Activated CD4-positive, CD25-positive, alpha-beta regulatory T cell treated with anti-CD3 and anti-CD28 coated beads, Interleukin-2, amount 50 U/mL, for 16 hours (primary cell): ENCODE measurements at places on chromosomes 6 and 20.

- DNase-seq: no peak
Measured at GRCh38 chr6:25670793-25671513, 18.9 kb downstream of the SCGN start.

DNA sequence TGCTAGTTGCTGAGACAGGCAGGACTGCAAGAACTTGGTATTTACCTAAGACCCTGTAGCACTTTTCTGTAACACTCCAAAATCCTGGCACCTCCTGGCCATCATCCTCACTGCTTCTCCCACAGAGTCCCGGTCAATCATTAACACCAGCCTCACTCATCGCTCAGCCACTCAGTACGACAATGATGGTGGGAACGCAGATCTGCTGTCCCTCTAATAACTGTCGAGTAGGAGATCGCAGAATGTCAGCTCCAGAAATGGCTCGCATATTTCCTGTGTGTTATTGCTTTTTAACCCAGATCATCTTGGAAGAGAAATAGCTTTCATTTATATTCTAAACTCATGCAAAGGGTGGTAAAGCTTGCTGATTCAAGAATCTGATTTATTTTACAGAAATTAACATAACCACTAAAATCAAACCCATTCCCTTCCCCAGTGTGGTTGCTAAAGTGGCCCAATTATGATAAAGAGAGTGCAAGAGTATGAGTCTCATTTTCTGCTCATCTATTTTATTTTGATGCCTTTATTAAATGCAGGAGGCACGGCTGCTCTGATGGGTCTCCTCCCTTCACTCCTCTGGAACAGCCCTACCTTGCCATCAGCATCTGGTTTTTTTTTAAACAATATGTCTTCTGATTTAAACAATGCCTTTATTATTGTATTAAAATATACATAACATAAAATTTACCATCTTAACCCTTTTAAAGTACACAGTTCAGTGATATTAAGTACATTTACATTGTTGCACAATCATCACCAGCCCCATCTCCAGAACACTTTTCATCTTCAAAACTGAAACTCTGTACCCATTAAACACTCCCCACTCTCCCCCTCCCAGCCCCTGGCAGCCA, 28.3 kb upstream of the GGTLC1 start:
- DNase-seq: no peak

DNA sequence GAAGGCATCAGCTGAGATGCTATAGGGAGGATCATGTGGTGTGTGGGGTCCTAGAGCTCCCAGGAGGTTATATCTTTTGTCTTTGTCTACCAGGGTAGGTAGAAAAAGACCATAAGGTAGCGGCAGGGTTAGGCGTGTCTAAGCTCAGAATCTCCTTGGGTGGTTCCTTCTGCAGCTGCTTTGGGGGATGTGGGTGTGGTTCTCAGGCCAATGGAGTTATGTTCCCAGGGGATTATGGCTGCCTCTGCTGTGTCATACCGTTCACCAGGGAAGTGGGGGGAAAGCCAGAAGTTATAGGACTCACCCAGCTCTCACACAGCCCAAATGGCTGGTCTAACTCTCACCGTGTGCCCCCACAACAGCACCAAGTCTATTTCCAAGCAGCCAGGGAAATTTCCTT, 107.4 kb upstream of the ADGRB3 start:
- no peak for DNase-seq

- DNase-seq: no peak
Measured at GRCh38 chr20:62790075-62790474, 6.2 kb upstream of the MRGBP start.

- no peak for DNase-seq
Measured at GRCh38 chr6:16305246-16305725, 66.9 kb downstream of the GMPR start.

DNA sequence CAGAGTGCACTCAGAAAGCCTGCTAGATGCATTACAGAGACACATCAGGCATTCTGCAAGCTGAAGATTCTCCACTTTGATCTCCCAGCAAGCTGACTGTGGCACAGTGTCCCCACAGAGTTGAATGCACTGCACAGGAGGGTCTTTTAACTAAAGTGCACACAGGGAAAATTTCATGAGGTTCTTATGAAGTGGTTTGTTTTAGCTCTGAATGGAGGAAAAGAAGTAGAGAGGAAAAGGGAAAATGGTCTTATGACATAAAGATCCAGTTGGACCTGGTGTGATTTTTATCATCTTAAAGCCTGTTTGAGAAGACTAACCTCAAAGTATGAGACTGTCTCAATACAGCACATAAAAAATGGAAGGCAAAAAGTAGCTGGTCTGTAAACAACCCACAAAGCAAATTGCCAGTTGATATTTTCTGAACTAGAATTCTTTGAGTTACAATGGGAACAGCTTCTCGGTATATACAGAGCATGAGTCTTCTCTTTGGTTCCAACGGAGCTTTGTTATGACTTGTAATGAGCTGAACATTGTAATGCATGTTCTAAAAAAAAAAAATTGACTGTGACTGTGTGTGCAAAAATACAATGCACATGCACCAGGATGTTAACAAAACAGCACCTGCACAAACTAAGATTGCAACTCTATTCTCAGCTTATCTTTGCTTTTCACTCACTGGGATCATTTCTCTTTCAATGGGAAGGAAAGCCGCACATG, 383.0 kb upstream of the ID4 start:
- no peak for DNase-seq

- DNase-seq: no peak
Measured at GRCh38 chr20:31759836-31760518, 20.9 kb downstream of the TPX2 start.

DNA sequence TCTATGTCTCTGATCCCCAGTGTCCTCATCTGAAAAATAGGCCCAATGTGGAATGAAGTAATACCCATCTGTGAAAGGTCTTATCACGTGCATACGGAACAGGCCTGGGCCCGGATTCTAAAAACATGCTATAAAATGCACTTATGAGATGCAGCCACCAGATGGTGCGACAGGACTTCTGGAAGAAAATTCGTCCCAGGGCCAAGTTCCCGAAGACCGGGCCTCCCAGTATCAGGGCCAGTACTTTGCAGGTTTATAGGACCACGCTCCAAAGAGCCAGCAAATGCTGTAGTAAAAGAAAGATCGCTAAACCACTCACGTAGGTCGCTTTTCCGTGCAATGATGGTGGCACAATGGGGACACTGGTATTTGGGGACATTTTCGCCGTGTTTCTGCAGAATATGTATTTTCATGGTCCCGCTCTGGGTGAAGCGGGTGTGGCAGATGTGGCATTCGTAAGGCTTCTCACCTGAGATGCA, 10.6 kb downstream of the CTCFL start:
- no peak for DNase-seq

DNA sequence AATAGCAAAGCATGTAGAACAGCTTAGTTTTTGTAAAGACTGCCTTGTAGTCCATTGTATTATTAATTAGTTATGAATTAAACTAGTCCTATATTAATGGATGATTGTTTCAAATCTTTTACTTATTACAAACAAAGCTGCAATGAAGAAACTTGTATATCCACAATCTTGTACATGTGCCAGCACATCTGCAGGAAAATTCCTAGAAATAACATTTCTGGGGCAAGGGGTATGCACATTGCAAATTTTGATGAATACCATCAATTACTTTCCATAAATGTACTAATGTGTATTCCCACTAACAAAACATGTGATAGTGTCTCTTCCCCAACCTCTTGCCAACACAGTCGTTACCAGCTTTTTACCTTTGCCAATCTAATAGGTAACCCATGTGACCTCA, 73.6 kb upstream of the AKAP12 start:
- no peak for DNase-seq

DNA sequence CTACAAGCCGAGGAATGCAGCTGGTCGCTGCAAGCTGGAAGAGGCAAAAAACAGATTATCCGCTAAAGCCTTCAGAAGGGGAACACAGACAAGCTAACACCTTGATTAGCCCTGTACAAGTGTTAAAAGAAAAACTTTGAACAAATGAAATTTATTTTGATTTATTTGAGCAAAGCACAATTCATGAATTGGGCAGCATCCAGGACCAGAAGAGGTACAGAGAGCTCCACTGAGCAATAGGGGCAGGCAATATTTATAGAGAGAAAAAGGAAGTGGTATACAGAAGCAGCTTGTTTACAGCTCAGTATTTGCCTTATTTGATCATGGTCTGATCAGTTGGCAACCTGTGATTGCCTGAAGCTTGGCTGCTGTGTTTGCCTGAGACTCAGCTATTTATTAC, 17.6 kb downstream of the HLA-DOB start:
- no peak for DNase-seq

- no peak for DNase-seq
Measured at GRCh38 chr20:12413116-12413515, 495.4 kb downstream of the BTBD3 start.

GRCh38 chr6:113190170-113190569, 667.0 kb upstream of the MARCKS start:
- no peak for DNase-seq

DNA sequence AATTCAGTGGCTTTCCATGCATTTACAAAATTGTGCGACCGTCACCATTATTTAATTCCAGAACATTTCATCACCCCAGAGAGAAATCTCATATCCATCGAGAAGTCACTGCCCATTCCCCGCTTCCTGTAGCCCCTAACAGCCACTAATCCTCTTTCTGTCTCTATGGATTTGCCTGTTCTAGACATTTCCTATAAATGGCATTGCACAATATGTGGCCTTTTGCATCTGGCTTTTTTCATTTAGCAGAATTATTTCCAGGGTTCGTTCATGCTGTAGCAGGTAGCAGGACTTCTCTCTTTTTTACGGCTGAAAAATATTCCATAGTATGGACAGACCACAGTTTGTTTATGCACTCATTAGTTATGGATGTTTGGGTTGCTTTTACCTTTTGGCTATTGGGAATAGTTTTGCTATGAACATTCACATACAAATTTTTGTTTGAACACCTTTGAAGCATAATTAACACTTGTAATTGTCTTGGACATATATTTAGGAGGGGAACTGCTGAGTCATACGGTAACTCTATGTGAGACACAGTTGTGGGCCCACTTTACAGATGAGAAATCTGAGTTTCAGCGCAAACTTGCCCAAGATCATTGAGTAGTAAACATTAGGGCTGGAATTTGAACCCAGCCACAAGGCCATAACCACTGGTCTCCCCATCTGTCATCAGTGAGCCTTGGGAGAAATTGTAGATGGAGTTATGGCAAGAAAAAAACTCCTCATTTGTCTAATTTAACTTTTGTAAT, 126.9 kb downstream of the BMP7 start:
- no peak for DNase-seq

DNA sequence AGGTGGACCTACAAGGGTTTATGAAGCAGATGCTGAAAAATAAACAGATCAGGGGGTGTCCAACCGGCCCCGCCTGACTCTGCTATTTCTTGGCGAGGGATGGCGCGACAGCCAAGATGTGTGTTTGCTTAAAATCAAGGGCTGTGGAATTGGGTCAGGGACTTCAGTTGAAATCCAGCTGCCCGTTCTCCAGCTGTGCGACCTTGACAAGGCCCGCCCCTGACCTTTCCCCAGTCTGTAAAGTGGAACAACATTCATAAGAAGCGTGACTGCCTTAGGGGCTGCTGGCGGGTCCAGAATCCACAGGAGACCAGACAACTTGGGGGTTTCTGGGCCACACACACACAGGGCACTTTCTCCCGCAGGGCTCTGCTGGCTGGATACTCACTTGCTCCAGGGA, 517.5 kb downstream of the PREX1 start:
- DNase-seq: no peak

DNA sequence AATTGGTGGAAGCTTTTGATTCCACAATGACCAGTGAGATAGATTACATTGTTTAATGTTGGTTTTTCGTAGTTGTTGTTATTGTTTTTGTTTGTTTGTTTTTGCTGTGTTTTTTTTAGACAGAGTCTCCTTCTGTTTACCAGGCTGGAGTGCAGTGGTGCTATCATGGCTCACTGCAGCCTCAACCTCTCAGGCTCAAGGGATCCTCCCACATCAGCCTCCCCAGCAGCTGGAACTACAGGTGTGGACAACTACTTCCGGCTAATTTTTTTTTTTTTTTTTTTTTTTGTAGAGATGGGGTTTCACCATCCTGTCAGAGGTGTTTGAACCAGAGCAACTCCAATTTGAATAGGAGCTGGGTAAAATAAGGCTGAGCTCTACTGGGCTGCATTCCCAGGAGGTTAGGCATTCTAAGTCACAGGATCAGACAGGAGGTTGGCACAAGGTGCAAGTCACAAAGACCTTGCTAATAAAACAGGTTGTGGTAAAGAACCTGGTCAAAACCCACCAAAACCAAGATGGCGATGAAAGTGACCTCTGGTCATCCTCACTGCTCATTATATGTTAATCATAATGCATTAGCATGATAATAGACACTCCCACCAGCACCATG, 10.9 kb upstream of the AKAP12 start:
- no peak for DNase-seq

DNA sequence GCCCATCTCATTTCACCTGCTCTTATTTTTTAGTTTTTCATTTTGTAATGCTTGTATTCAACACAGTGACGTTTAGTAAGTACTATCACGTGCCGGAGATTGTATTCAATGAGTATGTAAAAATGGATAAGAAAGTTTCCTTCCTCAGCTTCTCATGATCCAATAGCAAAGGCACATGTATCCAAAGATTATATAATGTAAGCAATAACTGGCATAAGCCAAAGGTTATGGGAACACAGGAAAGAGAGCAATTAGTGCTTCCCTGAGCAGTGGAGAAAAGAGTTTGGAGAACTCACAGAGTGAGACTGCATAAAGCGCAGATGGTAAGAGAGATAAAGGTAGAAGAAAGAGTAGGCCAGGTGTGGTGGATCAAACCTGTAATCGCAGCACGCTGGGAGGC, 21.8 kb upstream of the LTV1 start:
- no peak for DNase-seq

DNA sequence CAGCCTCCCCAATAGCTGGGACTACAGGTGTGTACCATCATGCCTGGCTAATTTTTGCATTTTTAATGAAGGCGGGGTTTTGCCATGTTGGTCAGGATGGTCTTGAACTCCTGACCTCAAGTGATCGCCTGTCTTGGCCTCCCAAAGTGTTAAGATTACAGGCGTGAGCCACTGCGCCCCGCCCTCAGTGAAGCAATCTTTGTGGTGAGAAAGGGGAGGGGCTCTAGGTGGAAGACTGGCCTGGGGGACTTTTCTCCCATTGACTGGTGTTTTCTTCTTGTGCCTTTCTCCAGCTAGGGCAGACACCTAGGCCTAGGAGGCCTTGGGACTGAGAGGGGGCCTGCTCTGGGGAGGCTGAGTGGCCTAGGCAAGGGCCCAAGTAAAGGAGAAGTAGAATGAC, 84.1 kb downstream of the DNAAF9 start:
- DNase-seq: no peak

DNA sequence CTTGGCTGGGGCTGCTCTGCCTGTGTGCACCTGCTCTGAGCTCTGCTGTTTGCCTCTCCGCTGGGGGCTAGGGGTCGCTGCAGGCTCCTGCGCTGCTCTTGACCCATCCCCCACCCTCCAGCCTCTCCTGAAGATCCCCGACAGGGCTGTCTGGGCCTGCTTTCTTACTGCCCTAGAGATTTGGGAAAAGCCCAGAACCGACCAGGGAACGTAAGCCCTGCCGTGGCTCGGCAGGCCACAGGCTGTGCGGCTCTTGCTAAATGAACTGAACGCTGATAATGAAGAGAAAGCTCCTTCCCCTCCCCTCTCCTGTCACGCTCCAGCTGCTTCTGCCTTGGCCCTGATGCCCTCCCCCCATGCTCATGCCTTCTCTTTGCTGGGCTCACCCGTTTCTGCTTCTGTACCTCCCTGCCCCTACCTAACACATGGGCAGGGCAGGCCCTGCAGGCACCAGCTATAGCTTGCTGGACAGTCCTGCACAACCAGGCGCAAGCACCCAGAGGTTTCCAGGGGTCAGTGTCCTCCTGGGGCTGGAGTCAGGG, 32.0 kb upstream of the PCMTD2 start:
- no peak for DNase-seq
